ENCODE measurements at places on chromosomes 1 and 21.

DNA sequence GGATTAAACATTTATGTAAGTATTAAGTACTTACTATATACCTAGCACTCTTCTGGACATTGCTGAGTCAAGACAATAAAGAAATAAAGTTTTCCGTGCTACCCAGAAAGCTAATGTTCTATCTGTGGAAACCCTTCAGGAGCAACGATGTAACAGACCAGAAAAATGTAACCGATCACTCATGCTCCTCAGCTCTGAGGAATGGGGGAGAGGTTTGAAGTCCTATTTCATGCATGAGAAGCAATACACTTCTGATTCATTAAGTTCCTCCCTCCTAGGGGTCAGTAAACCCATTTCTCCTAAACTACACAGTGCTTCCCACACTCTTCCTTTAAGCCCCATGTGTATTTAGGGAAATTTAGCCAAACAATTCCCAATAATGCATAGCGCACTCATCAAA, 25.6 kb upstream of the KAZN start:
- no peak for DNase-seq

DNA sequence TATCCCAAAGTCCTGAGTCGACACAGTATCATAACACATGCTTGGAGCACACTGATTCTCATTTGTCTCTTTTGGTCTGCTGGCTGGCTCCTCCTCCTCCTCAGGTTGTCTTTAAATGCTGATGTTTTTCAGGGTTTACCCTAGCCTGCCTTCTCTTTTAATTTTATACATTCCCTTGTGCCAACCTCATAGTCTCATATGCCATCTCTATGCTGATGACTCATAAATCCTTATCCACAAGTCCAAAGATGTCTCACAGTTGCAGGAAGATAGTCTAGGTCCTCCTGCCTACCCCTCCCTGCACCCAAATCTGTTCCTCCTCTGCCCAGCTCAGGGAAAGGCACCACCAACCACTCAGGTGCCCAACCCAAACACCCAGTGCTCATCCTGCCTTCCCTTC, 108.3 kb downstream of the SIPA1L2 start:
- no peak for DNase-seq

DNA sequence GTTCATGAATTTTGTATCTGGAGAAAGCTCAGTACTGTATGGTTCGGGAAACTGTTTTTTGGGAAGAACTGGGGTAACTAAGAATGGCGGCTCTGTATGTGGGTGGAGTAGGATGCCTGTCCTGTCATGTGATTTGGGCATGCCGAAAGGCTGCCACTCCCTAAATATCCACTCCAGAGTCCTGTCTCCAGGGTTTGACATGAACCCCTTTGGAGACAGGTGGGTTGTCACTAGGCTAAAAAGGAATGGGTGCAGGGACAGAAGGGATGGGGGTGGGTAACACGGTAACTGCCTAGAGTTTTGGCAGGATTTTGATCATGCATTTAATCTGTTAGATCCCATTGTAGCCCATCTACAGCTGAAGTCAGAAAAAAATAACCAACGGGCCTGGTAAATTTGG, 150.1 kb downstream of the KCNJ6 start:
- DNase-seq = no peak

DNA sequence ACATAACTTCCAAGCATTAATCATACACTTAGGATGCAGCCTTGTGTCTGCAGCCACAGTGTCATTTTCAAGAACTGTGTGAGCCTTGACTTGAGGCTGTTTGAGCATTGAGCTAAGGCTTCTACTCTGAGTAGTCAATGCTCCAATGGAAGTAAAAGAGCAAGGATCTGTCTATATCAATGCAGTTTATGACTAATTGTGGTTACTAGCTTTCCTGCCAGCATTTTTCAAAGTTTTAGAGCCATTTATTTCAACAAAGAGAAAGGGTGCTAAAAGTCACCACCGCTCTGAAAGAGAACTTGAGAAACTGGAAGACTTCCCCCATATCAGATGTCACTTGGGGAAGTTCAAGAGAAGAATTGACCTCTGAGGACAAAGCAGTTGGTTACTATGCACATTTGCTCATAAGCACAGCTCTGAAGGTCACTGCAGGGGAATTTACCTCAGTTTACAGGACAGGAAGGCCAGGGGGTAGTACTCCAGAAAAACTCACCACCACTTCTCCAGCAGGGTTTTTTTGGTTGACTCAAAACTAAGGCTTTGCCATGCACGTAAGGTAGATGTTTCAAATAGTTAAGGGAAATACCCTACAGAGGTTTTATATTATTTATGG, 24.5 kb upstream of the RGS1 start:
- DNase-seq = no peak

DNA sequence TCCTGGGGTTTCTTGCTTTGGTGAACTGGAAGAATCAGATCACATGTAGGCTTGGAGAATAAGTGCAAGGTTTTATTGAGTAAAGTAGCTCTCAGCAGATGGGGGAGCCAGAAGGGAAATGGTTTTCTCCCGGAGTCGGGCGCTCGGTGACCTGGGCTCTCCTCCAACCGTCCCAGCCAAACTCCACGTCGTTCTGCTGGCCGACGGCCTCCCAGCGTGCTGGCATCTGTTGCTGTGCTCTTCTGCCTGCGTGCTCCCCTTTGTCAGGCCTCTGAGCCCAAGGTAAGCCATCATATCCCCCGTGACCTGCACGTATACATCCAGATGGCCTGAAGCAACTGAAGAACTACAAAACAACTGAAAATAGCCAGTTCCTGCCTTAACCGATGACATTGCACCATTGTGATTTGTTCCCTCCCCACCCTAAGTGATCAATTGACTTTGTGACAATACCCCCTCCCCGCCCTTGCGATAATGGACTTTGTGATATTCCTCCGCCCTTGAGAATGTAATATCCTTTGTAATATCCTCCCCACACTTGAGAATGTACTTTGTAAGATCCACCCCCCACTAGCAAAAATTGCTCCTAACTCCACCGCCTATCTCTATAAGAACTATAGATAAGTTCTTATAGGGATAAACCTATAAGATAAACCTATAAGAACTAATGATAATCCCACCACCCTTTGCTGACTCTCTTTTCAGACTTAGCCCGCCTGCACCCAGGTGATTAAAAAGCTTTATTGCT, 88.3 kb downstream of the SMYD3 start:
- no peak for DNase-seq

DNA sequence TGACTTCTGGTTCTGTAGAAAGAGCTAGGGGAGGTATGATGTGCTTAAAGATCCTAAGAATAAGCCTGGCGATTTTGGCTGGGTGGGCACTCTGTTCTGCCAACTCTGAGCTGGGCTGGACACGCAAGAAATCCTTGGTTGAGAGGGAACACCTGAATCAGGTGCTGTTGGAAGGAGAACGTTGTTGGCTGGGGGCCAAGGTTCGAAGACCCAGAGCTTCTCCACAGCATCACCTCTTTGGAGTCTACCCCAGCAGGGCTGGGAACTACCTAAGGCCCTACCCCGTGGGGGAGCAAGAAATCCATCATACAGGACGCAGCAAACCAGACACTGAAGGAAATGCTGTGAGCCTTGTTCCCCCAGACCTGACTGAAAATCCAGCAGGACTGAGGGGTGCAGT, 93.3 kb downstream of the PAPPA2 start:
- no peak for DNase-seq

DNA sequence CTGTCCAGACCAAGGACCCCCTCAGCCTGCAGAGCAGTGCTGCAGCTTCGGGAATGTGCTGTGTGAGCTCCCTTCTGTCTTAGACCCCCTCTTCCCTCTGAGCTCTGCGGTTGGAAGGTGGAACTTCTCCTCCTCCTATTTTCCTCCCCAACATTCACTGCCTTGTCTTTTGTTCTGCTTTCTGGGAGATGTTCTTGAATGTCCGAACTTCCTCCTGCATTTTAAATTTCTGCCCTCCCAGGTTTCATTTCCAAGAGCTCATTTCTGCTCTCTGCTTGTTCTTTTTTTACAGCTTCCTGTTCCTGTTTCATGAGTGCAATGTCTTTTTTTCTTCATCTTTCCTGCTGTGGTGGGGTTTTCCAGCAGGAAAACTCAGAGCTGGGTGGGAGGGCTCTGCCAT, 29.3 kb downstream of the RRP1 start:
- no peak for DNase-seq

DNA sequence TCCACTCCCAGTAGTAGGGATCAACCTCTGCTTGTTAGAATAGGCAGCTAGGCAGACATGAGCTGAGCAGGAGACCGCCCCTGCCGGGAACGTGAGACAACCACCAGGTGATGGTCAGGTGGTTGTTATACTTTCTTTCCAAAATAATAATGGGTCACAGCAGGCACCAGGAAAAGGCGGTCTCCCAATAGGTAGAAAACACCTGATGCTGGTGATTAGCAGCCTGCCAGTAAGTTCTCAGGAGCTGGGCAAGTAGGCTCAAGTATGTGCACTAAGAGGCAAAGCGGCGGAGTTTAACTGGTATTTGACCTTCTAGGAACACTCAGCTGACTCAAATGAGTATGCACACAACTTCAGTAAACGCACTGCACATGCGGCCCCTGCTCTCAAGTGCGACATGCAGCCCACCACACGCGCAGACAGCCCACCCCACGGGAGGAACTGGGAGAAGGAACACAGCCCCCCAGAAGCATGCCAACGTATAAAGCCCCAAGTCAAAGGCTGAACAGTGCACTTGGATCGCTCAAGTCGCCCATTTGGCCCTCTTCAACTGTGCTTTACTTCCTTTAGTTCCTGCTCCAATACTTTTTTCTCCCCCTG, 80.0 kb downstream of the DESI2 start:
- DNase-seq = no peak

DNA sequence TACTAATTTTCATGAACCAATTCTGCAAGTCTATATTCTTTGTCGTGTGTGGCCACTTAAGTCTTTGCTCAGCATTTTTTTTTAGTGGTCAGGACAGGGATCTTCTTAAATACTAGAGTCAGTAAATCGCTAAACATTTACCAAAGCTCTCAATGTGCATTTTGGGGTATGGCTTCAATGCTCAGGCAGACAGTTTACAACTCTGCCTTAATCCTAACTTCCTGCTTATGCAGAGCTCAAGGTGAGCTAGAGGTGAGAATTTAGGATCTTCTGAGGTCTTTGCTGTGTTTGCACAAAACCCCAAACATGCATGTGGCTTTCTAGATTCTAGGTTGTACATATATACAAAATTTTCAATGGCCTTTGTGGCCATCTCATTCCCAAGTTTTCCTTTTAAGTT, 153.0 kb downstream of the DNM3 start:
- no peak for DNase-seq

DNA sequence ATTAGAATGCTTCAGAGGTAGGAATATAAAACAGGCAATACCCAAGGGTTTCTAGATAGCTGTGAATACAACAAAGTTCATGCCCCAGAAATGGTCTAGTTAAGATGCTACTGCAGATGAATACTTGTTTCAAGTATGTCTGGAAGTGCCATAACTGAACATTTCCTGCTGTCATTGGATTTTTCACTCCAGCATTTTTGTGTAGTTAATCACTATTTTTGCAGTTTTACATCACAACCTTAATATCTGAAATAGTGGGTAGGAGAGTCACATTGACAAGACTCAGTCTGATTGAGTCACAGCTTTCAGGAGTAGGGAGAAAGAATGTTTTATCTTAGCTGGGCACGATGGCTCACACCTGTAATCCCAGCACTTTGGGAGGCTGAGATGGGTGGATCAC, 126.4 kb upstream of the C1orf21 start:
- DNase-seq = no peak

DNA sequence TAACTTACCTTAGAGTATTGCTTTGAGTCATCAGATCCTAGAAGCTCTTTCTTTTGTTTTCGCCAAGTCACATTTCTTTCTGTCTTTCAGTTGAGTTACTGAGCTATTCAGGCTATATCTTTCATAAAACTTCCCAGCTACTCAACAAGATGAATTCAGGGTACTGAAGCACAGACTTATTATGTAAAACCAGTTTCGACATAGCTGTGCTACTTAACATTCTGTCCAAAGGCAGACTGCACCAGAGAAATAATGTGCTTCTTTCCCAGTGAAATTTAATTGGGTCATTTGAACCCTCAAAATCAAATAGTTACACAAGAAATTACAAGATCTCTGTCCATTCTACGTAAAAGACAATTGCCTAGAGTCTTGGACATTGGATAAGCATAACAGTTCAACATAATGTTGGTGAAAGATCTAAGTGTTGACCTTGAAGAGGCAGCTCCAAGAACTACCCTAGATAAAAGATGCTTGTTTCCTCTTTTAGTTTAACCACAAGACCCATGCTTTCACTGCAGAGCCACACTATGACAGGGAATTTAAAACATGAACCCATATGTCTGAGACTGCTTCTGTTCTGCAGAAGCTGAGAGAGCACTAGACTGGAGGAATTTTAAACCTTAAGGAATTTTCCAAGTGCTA, 163.2 kb downstream of the LRRC40 start:
- no peak for DNase-seq

GRCh38 chr1:76577525-76578185, 289.6 kb upstream of the ST6GALNAC5 start:
- DNase-seq = no peak

- DNase-seq = no peak
Observed at GRCh38 chr1:160877221-160877620, 7.8 kb downstream of the ITLN1 start.

- DNase-seq = no peak
Observed at GRCh38 chr1:40042341-40042740, 1.8 kb downstream of the CAP1 start.

DNA sequence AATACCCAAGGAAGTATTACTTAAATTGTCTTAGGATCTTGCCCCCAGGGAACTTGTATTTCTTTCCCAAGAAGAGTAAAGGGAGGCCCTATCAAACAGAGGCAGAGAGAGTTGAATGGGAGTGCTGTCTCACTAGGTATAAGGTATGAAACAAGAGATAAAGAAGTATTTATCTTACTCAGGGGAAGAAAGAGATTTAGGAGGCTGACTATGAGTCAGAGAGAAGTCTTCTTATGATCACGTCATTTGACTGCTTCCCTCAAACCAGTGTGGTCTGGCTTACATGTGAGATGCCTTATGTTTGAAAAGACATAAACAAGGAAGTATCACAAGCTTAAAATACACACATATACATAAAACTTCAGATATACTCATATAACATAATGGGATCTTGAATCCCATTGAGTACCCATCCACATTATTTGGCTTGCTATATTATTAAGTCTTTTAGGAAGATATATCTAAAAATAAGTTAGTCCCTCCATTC, 29.6 kb downstream of the DUSP10 start:
- no peak for DNase-seq

DNA sequence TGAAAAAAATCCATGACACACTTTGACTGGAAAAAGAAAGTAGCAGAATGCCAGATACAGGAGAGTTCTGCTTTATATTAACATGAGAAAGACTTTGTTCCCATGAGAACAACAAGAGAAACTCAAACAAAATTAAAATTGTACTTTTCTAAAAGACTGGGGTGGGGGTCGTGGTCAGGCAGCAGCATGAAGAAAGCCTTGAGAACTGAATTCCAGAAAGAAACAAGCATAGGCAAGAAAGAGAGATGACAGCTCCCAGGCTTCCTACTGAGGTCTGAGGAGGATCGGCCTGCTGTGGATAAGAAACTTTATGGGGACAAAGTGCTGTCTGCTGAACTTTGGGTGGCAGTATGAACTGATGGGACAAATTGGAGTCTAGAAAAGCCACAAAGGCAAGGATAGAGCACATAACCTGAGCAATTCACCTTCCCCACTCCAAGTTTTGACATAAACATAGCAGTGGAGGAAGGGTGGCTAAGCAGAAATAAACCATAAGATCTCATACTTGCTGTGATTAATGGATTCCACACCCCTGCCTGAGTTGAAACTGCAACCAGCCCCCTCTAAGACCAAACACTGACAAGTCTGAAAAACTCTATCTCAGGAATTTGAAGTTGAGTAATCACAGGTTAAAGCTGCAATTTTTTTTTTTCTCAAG, 43.7 kb downstream of the COL6A1 start:
- no peak for DNase-seq
